Testis (tissue), 5 donors: ENCODE measurements at places on chromosomes 6 and 20. TPM values are rescaled to one million over a fixed set of nuclear protein-coding genes. Genes with fewer than 3 reads are reported as not detected.

GRCh38 chr6:15793288-15793687, 130.5 kb upstream of the DTNBP1 start:
- no peak for DNase-seq

GRCh38 chr6:166707045-166707444, 80.0 kb upstream of the RPS6KA2 start:
- peak; percentile 79 for DNase-seq

DNA sequence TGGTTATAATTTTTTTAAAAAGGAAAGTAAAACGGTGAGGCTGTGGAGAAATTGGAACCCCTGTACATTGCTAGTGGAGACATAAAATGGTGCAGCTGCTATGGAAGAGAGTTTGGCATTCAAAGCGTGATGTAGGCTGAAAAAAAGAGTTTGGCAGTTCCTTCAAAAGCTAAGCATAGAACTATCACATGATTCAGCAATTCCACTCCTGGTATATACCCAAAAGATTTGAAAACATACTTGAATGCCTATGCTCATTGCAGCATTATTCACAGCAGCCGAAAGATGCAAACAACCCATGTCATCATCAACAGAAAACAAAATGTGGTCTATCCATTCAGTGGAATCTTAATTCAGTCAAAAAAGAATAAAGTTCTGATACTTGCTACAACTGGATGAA, 4.5 kb upstream of the SGK2 start:
- no peak for DNase-seq

DNA sequence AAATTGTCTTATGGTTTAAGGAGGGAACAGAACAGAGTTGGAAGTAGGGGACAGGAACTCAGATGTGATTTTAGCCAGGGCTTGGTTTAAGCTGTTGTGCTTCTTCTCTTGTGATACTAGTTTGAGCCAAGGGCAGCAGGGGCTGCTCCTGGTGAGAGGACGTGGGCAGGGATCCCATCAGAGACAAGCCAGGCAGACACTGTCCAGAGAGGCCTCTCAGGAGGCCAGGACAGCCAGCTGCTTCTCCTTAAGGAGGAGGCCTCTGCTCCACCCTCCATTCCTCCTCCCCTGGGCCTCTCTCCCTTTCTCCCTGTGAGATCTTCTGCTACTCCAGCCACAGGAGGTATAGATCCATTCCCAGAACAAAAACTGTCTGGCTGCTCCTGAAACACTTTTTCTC, 108.4 kb upstream of the MLN start:
- no peak for DNase-seq

The CPXM1 gene
- polyA plus RNA-seq: 25.2 TPM

The SPAG4 gene
- 39.0 TPM for polyA plus RNA-seq

DNA sequence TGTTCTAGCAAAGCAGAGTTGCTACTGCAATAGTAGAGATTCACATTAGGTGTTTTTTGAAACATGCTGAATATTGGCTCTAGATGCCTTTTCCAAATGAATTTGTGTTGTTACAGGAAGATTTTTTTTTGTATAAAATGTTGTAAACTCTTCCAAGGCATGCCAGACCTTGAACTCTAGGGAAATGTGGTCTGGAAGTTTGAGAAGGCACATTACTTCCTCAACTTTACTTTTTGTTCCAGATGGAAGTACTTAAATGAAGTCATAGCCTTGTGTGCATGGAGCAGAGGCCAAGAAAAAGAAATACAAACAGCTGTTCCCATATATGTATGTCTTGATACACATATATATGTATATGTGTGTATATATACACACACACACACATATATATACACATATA, 585.7 kb upstream of the MARCKS start:
- DNase-seq: no peak

The PGC gene
- polyA plus RNA-seq: 0.42 TPM

- no peak for DNase-seq
Measured at GRCh38 chr6:118578617-118579016, 30.5 kb downstream of the PLN start.

- DNase-seq: peak; percentile 36
Measured at GRCh38 chr6:113595911-113596376, 261.2 kb upstream of the MARCKS start.

GRCh38 chr6:1203546-1203945, 108.4 kb upstream of the FOXQ1 start:
- DNase-seq: no peak

- no peak for DNase-seq
Measured at GRCh38 chr6:4908062-4908461, 95.8 kb downstream of the RPP40 start.

The BLCAP gene
- polyA plus RNA-seq: 76.9 TPM

DNA sequence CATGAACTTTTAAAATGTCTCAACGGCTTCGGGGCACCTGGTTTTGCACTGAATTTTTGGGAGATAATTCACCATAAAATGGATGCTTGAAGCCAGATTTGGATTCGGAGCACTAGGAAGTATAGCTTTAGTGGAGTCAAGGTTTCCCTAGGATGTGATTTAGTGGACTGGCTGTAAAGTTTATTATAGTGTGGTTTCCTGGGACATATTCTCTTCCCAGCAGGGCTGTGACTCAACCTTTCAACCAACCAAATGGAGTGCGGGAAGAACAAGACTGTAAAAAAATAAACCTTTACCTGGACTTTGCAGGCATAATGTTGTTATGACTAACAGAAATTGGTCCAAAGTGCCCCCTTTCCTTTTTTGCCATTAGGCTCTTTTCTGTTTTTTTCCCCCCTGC, 327.4 kb upstream of the MAN1A1 start:
- DNase-seq: no peak

DNA sequence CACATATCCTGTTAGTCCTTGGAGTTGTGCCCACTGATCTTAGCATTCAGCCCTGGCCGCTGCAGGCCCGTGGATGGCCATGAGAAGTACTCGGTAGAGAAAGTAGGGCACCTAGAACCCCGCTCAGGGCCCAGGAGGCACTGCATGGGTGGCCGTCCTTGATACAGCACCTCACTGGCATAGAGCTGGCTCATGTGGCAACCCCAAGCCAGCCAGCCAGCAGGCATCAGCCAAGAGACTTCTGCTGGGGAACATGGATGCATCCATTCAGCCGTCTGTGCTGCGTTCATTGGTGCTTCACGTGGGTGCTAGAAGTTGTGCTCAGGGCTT, 10.6 kb downstream of the PYGB start:
- peak; percentile 23 for DNase-seq

DNA sequence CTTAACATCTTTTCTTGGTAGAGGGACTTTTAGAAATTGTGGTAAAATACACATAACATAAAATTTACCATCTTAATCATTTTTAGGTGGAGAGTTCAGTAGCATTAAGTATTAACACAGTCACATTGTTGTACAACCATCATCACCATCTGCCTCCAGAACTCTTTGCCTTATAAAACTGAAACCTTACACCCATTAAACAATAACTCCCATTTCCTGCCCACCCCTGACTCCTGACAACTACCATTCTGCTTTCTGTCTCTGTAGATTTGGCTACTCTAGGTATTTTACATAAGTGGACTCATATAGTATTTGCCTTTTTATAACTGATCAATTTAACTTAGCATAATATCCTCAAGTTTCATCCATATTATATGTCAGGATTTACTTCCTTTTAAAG, 88.7 kb downstream of the ZHX3 start:
- no peak for DNase-seq

DNA sequence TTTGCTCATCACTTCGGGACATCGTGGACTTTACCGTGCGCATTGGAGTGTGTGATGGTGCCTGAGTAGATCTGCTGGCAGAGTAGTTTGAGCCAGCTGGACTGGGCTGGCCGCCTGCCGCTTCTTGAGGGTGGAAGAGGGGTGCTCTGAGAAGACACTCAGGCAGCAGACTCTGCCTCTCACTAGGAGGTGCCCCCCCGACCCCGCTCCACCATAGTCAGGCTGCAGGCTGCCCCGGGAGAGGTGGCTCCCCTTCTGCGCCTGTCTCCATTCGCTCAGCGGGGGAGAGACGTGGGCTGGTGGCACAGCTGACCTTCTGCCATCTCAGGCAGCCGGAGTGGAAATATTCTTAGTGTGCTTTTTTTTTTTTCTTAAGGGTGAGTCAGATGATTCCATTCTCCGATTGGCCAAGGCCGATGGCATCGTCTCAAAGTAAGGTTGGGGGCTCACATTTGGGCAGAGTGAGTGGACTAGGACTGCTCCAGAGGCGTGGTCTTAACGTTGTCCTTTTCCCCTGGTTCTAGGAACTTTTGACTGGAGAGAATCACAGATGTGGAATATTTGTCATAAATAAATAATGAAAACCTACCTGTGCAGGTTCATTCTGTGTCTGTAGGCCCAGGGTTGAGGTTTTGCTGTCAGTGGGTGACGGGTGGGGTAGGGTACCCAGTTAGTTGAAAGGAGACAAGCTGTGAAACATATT, 1.2 kb downstream of the RPS21 start:
- no peak for DNase-seq

DNA sequence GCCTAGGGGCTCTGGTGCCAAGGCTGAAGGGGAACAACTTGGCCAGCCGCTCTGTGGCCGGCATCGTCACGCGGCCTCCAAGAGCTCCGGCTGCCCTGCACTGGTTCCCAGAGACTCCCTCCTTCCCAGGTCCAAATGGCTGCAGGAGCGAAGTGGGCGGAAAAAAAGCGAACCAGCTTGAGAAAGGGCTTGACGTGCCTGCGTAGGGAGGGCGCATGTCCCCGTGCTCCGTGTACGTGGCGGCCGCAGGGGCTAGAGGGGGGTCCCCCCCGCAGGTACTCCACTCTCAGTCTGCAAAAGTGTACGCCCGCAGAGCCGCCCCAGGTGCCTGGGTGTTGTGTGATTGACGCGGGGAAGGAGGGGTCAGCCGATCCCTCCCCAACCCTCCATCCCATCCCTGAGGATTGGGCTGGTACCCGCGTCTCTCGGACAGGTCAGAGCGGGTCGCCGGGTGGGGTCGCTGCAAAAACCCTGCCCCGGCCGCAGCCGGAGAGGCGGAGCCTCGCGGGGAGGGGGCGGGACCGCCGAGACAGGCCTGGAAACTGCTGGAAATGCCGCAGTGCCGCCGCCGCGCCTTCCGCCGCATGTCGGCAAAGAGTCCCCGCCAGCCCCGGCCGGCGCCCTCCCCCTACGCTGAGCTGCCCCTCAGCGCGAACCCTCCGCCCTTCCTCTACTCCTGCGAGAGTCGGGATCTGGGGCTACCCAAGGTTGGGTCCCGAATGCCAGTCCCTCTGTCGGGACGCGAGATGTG, 814 bp upstream of the HSP90AB1 start:
- DNase-seq: peak; percentile 88

GRCh38 chr20:4324611-4325243, 309.4 kb upstream of the RNF24 start:
- no peak for DNase-seq

The VSX1 gene
- 0.38 TPM for polyA plus RNA-seq

The SULF2 gene
- polyA plus RNA-seq: 61.5 TPM

The CASS4 gene
- polyA plus RNA-seq: 0.92 TPM

DNA sequence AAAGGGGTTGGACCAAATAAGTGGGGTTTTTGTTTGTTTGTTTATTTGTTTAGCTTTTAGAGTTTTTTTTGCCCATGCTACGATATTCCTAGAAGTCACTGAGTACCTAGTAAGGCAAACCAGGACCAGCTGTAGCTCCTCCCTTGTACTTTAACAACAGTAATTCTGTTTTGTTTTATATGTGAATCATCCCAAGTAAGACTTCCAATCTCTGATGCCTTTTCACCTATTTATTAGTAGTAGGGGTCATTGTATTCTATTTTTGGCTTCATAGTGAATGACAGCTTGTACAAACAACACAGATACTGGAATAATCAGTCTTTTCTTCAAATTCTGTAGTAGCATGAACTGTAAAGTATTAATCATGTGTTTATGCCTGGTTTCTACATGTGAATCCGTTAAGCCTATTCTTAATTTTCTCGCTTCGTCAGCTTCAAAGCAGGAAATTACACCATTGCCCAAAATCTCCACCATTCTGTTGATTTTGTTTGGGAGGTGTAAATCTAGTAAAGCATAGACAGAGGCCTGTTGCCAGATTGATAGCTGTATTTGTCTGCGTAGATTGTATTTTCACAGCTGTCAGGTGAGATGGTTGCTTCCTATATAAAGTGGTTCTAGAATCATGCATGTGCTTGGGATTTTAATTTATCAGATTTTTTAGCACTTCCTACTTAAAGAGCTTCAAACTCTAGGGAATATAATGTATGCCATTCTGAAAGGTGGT, 151.5 kb upstream of the FLRT3 start:
- DNase-seq: no peak
